Stimulated activated CD4-positive, alpha-beta T cell treated with anti-CD3 and anti-CD28 coated beads, TNF-alpha, amount 100 ng/mL, for 1 hour (primary cell): ENCODE measurements at places on chromosomes 16 and 17.

DNA sequence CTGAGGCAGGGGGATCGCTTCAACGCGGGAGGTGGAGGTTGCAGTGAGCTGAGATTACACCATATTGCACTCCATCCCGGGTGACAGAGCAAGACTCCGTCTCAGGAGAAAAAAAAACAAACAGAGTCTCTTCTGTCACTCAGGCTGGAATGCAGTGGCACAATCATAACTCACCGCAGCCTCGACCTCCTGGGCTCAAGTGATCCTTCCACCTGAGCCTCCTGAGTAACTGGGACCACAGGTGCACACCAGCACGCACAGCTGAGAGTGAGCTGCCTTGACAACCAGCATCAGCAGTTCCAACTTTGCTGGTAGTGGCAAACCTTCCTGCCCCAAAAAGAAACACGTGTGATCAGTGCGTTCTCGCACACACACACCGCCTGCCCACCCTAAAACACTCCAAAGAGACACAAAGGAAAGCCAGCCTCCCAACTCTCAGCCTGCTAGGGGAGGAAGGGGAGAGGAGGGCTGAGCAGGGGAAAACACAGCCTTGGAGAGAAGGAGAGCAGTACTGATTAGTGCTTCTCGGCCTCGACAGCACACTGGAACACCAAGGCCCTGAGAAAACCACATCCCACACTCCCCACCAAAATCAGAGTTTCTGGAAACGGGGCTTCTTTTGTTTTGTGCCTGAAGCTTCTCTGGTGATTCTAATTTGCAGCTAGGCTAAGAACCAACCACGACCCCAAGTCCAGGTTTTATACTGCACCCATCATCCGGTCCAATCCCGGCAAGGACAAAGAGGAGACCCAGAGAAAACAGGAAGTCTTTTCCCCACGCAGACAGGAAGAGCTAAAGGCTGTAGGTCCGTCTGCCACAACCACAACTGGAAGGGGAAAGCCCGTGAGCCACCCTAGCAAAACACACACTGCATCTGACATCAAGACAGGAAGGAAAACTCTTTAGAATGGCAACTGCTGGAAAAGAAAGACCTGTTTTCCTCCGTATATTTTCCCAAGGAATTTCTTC, 28.8 kb downstream of the ZCCHC14 start:
- peak; percentile 16 for DNase-seq

GRCh38 chr16:72812672-72813071, 235.3 kb downstream of the ZFHX3 start:
- no peak for DNase-seq

GRCh38 chr17:4846635-4847390, 13.7 kb downstream of the MINK1 start:
- DNase-seq: no peak

GRCh38 chr16:2031081-2031577, 4.4 kb downstream of the NHERF2 start:
- no peak for DNase-seq

DNA sequence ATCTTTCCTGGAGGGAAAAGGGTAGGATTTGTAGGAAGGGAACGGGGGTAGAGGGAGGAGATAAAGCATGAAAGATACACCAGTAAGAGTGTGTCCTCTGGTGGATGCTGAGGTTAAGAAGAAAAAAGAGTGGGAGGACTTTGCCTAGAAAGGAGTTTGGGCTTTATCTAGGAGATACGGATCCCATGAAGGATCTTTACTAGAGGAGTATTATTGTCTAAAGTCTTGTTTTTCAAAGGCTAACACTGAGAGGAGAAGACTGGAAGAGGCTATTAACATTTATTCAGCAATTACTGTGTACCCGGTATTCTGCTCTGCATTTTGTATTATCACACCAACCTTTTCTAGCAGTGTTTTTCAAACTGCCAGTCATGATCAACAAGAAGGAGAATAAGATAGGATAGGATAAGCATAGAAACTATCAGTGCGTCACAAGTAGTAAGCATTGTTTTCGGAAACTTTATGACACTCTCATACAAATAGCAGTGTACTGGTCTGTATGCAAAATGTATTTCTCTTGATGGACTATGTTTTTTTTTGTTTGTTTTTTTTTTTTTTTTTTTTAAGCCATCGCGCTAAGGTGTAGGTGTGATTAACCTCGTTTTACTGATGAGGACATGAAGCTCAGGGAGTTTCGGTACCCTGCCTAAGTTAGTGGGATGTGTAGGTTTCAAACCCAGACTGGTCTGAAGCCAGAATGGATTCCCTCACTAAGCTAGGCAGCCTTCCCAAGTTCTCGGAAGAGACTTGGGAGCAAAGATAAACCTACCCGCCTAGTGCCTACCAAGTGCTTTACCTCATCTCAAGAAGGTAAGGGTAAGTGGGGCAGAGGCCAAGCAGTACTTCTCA, 1.3 kb upstream of the SP2 start:
- no peak for DNase-seq

GRCh38 chr17:43760254-43760852, 1.8 kb upstream of the SOST start:
- DNase-seq: peak; percentile 77

- peak; percentile 6 for DNase-seq
These were observed 16.7 kb downstream of the RFFL start for GRCh38 chr17:35046740-35047283.

DNA sequence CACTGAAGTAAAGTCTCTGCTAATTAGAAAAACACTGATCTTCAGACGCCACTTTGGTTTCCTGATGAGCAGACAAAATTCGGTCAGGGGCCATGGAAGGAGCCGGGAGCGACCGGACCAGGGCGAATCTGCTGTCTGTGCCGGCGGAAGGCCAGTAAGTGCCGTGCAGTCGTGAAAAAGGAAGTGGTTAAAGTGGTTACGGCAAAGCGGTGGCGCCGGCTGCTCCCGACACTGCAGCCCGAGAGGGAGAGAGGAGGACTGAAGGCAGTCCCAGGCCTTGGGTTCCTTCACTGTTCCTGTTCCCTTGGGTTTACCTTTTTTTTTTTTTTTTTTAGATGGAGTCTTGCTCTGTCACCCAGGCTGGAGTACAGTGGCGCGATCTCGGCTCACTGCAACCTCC, 17.3 kb upstream of the HEXD start:
- DNase-seq: no peak

GRCh38 chr16:57123974-57124674, 31.7 kb downstream of the CPNE2 start:
- no peak for DNase-seq
